ENCODE measurements at places on chromosomes 5 and 9.

GRCh38 chr9:136119061-136119882 is 597 bp upstream of the TMEM250 start:
- H3K27me3 ChIP-seq: no peaks in the 10 kb centered on the region
- no peak for DNase-seq
- peak overlapping the region; percentile 94 for H3K27ac ChIP-seq
- peak overlapping the region; percentile 86 for H3K4me3 ChIP-seq

GRCh38 chr5:159094745-159095144 is 5.0 kb downstream of the EBF1 start:
- DNase-seq: peak; percentile 94
- H3K4me1 ChIP-seq: no peaks in the 10 kb centered on the region
- peak overlapping the region; percentile 70 for H3K4me3 ChIP-seq
- no peaks in the 10 kb centered on the region for H3K36me3 ChIP-seq

- no peak for DNase-seq
- H3K27ac ChIP-seq: no peak overlapping the region
- H3K4me3 ChIP-seq: no peak overlapping the region
Observed at GRCh38 chr9:90022474-90022873, 417.7 kb downstream of the GADD45G start.

DNA sequence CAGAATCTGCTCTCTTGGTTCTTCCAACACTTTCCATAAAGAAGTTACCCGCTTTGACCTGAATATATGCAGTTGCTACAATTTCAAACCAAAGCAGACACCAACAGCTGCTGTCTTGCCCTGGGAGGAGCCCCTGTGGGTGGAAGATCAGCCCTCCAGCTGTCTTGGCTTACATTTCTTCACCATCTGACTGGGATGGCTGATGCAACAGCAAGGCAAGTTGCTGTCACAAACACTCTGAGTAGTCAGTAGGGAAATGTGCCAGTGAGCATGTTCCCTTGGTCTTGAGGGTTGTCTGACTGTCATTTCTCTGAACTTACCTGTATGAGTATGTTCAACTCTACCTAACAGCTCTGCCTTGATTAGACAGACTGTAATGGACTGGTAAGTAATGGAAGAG is 152.9 kb downstream of the SGCD start:
- DNase-seq: no peak
- peaks cover 3% of the 10 kb centered on the region for H3K4me1 ChIP-seq

DNA sequence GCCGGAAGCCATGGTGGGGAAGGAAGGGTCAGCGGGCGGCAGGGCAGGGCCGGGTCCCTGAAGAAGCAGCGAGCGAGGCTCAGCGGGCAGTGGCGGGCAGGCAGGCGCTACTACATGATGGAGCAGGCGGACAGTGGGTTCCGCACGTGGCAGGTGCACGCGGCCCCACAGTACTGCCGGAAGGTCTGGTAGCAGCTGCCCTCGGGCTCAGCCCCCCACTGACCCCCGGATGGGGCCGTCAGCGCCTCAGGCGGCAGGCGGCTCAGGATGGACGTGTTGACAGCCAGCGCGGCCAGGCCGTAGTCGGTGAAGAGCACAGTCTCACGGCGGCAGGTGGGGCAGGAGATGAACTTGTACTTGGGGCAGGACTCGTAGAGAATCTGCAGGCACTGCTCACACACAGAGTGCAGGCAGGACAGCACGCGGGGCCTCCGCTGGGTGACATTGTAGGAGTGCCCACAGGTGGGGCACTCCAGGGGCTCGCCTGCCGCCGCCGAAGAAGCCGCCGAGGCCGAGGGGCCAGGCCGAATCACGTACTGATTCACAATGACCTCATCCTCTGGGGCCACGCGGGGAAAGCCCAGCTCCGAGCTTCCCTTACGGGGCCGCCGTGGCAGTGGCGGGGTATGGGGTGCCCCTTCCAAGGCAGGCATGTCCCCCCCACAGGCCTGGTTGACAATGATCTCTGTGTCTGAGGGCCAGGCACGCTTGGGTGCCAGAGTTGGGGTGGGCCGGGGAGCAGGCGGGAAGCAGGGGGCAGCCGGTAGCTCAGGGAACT is 1.5 kb downstream of the RNF208 start:
- no peak overlapping the region for H3K4me3 ChIP-seq
- H3K27me3 ChIP-seq: no peaks in the 10 kb centered on the region
- H3K36me3 ChIP-seq: no peaks in the 10 kb centered on the region
- no peak overlapping the region for H3K27ac ChIP-seq
- no peak for DNase-seq
- peaks cover 19% of the 10 kb centered on the region for H3K4me1 ChIP-seq

- H3K27ac ChIP-seq: no peak overlapping the region
- H3K4me3 ChIP-seq: no peak overlapping the region
- H3K27me3 ChIP-seq: no peaks in the 10 kb centered on the region
- H3K36me3 ChIP-seq: no peaks in the 10 kb centered on the region
- no peak for DNase-seq
Observed at GRCh38 chr9:121912812-121913627, 180.1 kb downstream of the TTLL11 start.

DNA sequence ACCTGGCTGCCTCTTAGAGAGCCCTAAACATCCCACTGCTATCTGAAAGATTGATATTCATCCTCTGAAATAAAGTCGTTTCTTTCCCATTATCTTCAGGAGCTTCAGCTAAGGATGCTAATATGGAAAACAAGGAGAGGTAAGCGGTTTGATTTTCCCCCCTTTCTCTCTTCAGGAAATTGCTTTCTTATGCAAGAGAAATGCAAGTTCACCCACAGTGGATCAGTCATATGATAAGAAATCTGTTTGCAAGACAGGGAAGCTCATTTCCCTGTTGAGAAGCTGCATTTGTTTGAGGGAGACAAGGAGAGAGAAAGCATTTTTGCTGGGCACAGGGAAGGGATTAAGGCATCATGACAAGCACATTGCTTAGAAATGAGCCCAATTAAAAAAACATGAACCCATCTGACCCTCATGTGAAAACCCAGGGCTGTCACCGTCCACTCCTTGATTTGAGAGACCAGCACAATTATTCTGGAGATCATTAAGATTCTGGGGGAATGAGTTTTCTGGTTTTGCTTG is 53.7 kb upstream of the BOD1 start:
- DNase-seq: no peak
- H3K36me3 ChIP-seq: no peaks in the 10 kb centered on the region
- no peaks in the 10 kb centered on the region for H3K4me1 ChIP-seq
- H3K27me3 ChIP-seq: no peaks in the 10 kb centered on the region
- peak overlapping the region; percentile 42 for H3K4me3 ChIP-seq

- no peak overlapping the region for H3K27ac ChIP-seq
- H3K36me3 ChIP-seq: no peaks in the 10 kb centered on the region
- peaks cover 13% of the 10 kb centered on the region for H3K4me1 ChIP-seq
- H3K4me3 ChIP-seq: no peak overlapping the region
- no peak for DNase-seq
Observed at GRCh38 chr9:136629879-136630661, 32.6 kb upstream of the EGFL7 start.

- no peaks in the 10 kb centered on the region for H3K4me1 ChIP-seq
- no peak overlapping the region for H3K27ac ChIP-seq
- H3K27me3 ChIP-seq: no peaks in the 10 kb centered on the region
- no peak overlapping the region for H3K4me3 ChIP-seq
- no peak for DNase-seq
Observed at GRCh38 chr9:72675586-72675985, 154.2 kb downstream of the TMC1 start.

DNA sequence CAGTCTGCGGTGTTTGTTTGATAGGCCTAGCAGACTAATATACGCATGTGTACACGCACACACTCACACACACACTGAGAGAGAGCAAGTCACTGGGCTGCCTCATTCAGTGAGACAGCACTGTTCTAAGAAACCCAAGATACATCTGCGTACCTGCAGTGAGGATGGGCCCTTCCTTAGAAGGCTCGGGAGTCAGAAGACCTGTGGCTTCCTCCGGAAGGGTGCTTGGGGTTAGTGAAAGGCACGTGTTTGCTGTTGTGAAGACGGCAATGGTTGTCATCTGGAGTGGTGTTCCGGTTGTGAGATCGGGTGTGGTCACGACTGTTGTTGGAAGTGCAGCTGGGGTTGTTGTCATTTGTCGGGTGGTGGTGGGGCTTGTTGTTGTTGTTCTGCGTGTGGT is 11.7 kb downstream of the TIMD4 start:
- DNase-seq: no peak
- H3K4me3 ChIP-seq: no peak overlapping the region
- no peaks in the 10 kb centered on the region for H3K27me3 ChIP-seq
- no peaks in the 10 kb centered on the region for H3K36me3 ChIP-seq
- no peak overlapping the region for H3K27ac ChIP-seq
- no peaks in the 10 kb centered on the region for H3K4me1 ChIP-seq

GRCh38 chr5:34008802-34009201 is 952 bp upstream of the AMACR start:
- H3K36me3 ChIP-seq: peaks cover 8% of the 10 kb centered on the region
- no peaks in the 10 kb centered on the region for H3K27me3 ChIP-seq
- no peak for DNase-seq

GRCh38 chr9:123149067-123149466 is 115.6 kb downstream of the GPR21 start:
- no peaks in the 10 kb centered on the region for H3K36me3 ChIP-seq
- no peaks in the 10 kb centered on the region for H3K27me3 ChIP-seq
- DNase-seq: no peak
- H3K27ac ChIP-seq: no peak overlapping the region
- H3K4me1 ChIP-seq: no peaks in the 10 kb centered on the region

DNA sequence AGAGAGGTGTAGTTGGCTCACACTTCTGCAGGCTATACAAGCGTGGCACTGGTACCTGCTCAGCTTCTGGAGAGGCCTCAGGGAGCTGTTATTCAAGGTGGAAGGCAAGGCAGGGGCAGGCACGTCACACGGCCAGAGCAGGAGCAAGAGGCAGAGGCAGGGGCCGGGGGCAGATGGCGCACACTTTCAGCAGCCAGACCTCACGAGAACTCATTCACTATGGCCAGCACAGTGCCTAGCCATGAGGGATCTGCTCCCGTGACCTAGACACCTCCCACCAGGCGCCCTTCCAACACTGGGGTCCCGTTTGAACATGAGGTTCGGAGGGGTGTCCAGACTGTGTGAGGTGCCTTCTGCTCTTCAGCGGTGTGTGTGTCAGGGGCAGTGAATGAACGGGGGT is 71.0 kb upstream of the FCN1 start:
- no peak overlapping the region for H3K4me3 ChIP-seq
- H3K27ac ChIP-seq: no peak overlapping the region
- no peaks in the 10 kb centered on the region for H3K36me3 ChIP-seq
- DNase-seq: no peak
- H3K4me1 ChIP-seq: no peaks in the 10 kb centered on the region

- no peaks in the 10 kb centered on the region for H3K27me3 ChIP-seq
- H3K4me3 ChIP-seq: no peak overlapping the region
- H3K36me3 ChIP-seq: peaks cover 12% of the 10 kb centered on the region
Observed at GRCh38 chr5:75706016-75706415, 11.2 kb downstream of the POC5 start.

DNA sequence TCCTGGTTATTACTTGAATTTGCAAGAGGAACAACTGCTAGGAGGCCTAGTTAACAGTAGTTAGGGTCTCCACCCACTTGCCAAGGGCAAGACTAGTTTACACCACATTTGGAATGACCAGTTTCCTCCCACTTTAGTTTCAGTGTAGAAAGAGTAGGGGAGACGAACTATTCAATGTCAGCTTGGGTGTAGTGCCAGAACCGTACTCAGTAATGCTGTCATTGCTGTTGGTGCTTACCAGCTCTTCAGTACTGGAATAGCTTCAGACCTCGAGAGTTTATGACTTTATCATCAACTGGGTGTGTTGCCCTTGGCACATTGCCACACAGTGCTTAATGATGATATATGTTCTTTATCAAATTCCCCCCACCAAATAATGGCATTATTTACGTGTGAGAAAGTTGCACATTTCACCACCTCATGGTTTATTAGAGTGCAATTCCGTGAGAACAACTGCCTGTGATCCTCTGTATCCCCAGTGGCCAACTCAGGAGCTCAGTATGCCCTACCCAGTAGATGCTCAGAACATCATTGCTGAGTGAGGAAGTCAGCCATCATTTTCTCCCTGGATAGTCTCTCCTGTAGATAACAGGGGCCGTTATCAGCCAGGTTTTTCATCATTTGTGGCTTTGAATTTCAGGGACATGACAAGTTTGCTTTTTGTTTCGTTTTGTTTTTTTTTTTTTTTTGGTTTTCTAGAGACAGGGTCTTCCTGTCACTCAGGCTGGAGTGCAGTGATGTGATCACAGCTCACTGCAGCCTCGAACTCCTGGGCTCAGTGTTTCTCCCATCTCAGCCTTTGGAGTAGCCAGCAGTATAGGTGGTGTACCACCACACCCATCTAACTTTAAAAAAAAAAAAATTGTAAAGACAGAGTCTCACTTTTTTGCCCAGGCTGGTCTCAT is 67.3 kb downstream of the DOCK8 start:
- H3K4me1 ChIP-seq: no peaks in the 10 kb centered on the region
- no peak for DNase-seq
- H3K4me3 ChIP-seq: no peak overlapping the region
- no peaks in the 10 kb centered on the region for H3K27me3 ChIP-seq
- H3K27ac ChIP-seq: no peak overlapping the region
- no peaks in the 10 kb centered on the region for H3K36me3 ChIP-seq

DNA sequence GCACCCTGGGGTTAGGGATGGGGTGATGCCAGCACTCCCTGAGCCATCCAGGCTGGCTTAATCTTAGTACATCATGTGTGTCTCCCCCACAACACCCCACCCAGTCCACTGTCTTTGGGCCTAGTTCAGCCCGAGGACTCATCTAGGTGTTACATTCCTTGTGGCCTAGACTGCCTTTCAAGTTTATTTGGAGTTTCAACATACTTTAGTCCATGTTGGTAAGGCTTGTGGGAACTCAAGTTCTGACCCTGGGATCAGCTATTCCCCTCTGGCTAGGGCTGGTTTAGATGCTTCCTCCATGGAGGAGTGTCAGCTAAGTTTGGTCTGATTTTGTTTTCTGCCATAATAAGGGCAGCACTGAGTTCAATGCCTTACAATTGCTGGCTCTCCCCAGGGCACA is 302.4 kb downstream of the SMARCA2 start:
- no peak overlapping the region for H3K4me3 ChIP-seq
- no peaks in the 10 kb centered on the region for H3K4me1 ChIP-seq
- H3K27ac ChIP-seq: no peak overlapping the region
- H3K36me3 ChIP-seq: no peaks in the 10 kb centered on the region
- H3K27me3 ChIP-seq: no peaks in the 10 kb centered on the region
- DNase-seq: no peak

DNA sequence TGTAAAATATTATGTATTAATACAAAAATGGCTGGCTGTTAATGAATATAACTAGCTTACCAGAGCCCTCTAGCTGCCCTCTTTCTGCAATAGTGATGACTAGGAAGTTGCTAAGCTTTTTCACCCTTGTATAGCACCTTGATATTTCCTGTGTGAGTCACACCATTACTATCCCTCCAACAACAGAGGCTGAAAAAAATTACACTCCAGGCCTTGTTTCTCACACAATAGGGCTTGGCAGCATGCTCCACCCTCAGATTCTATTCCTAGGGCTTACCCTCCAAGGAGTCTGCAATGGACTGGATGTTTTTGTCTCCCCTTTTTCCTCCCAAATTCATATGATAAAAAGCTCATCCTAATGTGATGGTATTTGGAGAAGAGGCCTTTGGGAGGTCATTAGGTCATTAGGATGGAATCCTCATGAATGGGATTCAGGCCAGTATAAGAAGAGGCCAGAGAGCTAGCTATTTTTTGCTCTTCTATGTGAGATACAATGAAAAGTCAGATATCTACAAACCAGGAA is 184.6 kb upstream of the MAP1B start:
- H3K4me1 ChIP-seq: peaks cover 36% of the 10 kb centered on the region
- H3K36me3 ChIP-seq: no peaks in the 10 kb centered on the region
- H3K27ac ChIP-seq: peak overlapping the region; percentile 69
- H3K4me3 ChIP-seq: no peak overlapping the region
- H3K27me3 ChIP-seq: no peaks in the 10 kb centered on the region
- no peak for DNase-seq

GRCh38 chr5:73265641-73266040 is 92.6 kb downstream of the TMEM174 start:
- H3K36me3 ChIP-seq: no peaks in the 10 kb centered on the region
- H3K4me1 ChIP-seq: no peaks in the 10 kb centered on the region
- no peak overlapping the region for H3K4me3 ChIP-seq
- no peak for DNase-seq

Measured in ascending aorta (tissue), 2 donors.